ENCODE measurements at places on chromosomes 13 and 19. TPM values are rescaled to one million over a fixed set of nuclear protein-coding genes. Genes with fewer than 3 reads are reported as not detected.
A peak's percentile ranks its signal among the peaks of the same experiment; 100 is the strongest.

DNA sequence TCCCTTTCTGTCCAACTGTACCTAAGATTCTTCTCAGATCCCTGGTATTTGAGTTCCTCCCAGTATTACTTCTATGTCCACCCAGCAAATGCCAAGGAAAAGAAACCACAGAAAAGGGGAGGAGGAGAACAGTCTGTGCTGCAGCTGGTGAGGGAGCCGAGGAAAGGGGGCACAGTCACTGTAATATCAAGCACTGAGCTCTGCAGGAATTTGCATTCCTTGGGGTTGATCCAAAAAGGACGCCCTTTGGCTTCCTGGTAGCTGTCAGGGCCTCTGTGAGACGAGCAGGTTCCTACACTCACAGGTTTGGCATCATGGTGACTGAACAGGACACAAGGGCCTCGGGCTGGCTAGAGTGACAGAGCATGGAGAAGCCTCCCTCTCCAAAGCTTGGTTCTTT lies 273.4 kb downstream of the NHLRC3 start:
- no peak for DNase-seq

DNA sequence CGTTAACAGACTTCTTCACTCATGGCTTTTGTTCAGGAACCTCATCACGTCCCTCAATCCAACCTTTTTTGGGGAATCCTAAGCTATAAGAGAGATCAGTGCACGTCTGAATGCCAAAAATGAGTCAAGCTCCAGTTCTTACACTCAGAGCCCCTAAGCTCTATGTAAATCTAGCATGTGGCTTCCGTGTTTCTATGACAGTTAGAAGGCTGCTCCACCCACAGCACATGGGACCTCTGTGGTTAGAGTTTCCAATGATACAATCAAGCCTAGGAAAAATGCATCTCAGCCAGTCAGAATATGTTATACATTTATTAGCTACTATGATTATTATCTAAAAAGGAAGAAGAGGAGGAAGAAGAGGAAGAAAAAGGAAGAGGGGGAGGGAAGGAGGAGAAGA lies 135.9 kb downstream of the ENOX1 start:
- no peak for DNase-seq

- no peak for DNase-seq
Observed at GRCh38 chr13:112911285-112911701, 57.7 kb upstream of the MCF2L start.

Gene C19orf33
- total RNA-seq = 18.9 TPM

DNA sequence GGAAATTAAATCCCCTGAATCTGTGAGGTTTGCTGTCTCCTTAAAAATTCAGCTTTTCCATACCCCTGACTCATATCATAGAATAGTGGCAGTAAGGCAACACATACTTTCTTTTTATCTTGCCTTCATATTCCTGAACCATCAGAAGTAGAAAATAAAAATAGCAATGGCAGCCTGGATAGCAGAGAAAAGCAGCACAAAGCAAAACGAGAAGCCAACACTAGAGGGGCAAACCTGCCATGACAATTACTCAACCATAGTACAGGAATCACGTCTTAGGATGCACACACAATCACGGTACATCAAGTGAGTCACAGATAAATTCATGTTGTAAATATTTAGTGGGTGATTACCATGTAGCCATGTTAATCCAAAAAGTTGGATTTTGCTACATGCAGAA lies 343.0 kb downstream of the ITGBL1 start:
- DNase-seq = no peak

GRCh38 chr13:89865164-89866064 lies 1482.1 kb upstream of the MIR17HG start:
- no peak for DNase-seq

- DNase-seq = no peak
Observed at GRCh38 chr19:7905268-7905667, 1.6 kb downstream of the MAP2K7 start.

DNA sequence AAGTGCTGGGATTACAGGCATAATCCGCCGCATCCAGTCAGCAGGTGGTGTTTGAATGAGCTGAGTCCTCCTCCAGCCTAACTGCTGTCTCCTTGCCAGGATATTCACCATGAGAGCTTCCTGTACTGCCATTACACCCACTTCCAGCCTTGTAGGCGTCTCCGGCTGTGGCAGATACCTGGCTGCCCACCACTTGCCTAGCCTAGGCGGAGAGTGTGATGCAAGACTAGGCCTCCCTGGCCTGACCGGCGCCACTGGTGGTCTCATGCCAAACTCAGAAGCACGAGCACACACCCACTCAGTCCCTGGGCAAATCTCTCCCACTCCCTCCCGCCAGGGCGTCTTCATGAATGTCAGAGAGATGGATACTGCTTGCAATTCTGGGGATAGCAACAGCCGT lies 16.6 kb downstream of the IL12RB1 start:
- no peak for DNase-seq

DNA sequence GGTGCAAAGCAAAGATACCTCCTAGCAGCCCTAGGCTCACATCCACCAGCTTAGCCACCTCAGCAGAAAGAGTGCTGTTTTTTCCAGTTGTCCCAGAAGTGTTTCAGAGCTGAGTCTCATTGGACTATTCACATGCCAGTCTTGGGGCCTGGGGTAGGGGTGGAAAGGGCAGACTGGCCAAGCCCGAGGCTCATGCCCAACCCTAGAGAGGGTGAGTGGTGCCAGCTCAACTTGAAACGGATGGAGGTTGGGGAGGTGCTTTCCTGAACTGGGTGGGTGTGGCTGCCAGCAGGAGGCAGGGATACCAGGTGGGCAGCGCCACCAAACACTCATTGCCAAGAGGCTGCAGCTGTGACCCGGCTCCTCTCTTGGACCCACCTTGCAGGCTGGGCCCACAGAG lies 116.9 kb downstream of the DPF1 start:
- DNase-seq = no peak

GRCh38 chr13:103351035-103351828 lies 285.0 kb upstream of the SLC10A2 start:
- DNase-seq = no peak

DNA sequence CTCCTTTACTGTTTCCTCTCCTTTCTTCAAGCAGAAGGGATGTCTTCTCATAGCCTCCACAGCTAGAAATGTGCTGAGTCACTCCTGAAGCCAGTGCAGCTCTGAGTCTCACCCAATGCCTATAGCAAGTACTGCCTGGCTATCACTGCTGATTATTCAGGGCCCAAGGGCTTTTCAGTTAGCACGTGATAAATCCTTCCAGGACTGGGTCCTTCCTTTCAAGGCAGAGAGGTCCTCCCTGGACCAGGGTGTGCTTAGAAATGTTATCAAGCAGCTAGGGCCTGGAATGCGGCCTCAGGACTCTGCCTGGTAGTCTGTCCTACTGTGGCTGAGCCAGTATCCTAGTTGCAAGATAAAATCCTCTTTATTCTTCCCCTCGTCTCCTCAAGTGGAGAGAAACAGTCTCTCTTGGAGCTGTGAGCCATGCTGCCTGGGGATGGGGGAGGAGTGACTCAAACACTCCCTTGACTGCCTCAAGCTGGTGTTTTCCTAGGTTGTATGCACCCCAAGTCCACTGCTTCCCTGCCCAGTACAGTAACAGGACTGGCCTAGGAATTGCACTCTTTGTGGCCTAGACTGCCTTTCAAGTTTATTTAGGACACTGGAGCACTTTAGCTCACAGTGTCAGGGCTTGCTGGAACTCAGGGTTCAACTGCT lies 198.7 kb upstream of the SERP2 start:
- no peak for DNase-seq

- no peak for DNase-seq
Observed at GRCh38 chr13:47843005-47843404, 158.1 kb downstream of the SUCLA2 start.

DNA sequence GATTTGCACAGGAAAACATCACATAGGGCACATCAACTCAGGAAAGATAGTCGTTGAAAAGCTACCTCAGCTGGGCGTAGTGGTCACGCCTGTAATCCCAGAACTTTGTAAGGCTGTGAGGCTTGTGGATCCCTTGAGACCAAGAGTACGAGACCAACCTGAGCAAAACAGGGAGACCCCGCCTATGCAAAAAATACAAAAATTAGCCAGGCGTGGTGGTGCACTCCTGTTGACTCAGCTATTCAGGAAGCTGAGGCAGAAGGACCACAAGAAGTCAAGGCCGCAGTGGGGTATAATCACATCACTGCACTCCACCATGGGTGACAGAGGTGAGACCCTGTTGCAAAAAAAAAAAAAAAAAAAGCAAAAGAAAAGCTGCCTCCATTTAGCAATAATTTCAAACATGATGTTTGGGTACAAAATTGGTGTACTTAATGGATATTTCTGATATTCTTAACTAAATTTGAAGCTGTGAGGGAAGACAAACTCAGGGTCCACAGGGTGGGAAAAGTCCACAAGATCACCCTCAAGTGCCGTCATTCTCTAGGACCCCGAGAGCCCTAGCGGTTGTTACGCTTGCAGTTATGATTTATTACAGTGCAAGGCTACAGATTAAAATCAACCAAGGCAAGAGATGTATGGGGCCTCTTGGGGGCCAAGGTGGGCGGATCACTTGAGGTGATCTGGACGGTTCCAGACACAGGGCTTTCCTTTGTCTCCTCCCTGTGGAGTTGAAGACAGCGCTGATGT lies 42.5 kb upstream of the LDLR start:
- no peak for DNase-seq

DNA sequence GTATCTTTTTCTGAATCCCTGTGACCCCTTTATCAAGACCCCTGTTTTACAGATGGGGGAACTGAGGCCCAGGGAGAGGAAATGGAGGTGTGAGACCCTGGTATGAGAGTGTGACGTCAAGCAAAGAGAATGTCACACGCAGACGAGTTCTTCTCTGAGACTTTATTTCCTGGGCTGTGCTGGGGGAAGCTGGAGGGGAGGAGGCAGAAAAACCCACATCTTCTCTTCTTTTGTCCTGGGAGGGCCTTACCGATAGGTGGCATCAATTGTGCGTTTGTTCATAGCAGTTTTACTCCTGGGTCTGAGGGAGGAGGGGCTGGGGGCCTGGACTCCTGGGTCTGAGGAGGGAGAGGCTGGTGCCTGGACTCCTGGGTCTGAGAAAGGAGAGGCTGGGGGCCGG lies 4.9 kb upstream of the KLK15 start:
- DNase-seq = no peak

Gene CD209
- total RNA-seq = 4.3 TPM

DNA sequence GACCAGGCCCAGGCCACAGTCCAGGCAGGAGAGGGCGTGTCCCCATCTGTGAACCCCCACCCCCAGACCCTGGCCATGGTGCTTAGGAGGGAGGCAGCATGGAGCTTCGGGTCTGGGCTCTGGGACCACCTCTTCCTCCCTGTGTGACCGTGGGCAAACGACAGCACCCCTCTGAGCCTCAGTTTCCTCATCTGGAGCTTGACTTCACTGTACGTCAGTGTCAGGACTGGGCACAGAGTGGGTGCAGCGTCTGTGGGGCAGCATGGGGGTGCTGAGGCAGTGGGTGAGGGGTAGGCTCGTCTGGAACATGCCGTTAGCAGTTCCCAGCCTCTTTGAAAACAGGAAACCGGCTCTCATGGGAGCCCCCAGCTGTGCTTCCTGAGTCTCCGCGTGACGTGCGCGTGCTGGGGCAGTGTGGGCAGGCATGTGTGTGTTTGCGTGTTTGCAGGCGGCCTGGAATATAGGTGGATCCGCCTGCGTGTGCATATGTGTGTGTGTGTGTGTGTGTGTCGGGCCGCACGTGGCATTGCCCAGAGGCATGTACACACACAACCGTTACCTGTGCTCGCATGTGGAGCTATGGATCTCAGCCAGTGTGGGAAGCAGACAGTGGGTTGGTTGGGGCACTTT lies 15.8 kb downstream of the ARRDC2 start:
- peak; percentile 96 for DNase-seq

DNA sequence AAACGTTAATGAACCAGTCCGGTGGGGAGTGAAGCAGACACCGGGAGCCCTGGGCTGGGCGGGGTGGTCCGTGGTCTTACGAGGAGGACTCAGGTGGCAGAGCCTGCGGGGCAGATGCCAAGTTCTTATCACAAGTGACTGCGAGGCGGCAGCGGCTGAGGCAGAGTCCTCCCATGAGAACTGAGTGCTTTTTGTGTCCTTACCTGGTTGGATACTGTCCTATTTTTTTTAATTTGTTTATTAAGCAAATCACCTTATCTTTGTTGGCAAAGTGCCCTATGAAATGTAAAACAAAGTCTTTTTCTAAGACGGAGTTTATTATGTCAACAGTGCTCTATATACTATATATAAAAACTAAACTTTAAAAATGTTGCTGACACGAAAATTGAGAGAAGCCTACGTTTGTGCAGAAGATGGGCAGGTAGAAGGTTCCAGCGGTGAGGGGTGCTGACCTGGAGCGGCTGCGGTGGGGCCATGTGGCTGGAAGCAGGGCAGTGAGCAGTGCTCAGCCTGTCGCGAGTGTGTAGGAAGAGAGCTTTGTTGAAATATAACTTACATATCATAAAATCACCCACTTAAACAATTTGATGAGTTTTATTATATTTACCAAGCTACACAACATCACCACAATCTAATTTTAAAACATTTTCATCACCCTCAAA lies 82.2 kb downstream of the ATP11A start:
- no peak for DNase-seq

Gene NBEA
- total RNA-seq = 24.7 TPM

DNA sequence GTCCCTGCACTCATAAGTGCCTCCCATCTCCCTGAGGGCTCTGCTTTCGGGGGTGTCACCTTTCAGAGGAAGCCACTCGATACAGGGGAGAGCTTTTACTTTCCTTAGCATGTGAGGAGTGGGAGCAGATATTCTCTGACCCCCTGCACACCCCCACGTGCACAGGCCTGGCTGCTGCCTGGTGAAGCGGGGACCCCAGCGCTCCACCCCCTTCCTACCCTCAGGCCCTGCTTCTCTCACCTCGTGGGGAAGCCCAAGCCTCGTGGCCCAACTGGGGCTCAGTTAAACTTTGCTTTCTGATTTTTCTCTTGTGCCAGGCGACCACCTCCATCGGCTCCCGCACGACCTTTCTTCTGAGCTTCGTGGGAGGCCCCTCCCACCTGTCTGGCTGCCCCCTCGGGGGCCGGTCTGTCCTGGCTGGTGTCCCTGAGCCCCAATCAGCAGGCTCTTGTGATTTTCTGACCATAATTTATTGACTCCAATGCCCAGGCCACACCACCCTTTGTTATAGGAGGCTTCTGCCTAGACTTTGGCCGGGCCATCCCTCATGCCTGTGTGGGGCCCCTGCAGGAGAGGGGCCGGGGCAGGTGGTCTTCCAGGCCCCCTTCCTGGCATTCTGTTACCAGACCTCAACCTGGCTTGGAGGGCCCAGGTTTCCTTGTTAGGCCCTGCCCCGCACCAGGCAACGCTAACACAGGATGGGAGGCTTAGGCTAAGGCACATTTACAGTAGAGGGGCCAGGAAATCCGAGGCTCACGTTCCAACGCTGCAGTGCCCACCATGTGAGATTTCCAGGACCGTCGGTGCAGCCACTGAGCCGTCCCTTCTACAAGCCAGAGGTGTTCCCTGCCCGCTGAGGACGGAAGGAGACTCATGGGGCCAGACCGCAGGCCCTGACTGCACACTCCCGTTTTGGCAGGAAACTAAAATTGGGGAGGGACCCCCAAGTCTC lies 3.7 kb downstream of the TMED1 start:
- no peak for DNase-seq

GRCh38 chr13:77185721-77186120 lies 141.2 kb downstream of the MYCBP2 start:
- DNase-seq = no peak

Gene SYNGR4
- total RNA-seq = not detected

- no peak for DNase-seq
Observed at GRCh38 chr13:48265217-48265815, 32.3 kb downstream of the ITM2B start.

- no peak for DNase-seq
Observed at GRCh38 chr13:100660761-100661160, 13.8 kb downstream of the TMTC4 start.

Gene LPAR6
- 9.3 TPM for total RNA-seq

Measured in right atrium auricular region (tissue), 2 donors.